ENCODE measurements at places on chromosomes 3 and 15. TPM values are rescaled to one million over a fixed set of nuclear protein-coding genes. Genes with fewer than 3 reads are reported as not detected.

DNA sequence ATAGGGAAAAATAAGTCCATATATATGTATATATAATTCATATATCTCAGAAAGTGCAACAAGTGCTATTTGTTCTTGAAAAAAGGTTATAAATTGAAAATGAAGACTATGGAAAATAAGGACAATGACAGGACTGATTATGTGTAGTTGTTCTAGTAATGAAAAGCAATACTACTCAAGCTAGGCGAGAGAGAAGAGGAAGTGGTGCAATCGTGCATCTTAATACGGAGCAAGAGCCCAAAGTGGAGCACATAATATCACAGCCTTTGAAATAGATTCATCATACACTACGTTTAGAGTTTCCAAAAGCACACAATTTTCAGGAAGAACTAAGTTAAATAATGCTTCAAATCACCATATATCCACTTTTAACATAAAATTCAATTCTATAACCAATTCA lies 87.9 kb downstream of the ULK4 start:
- no peak for DNase-seq

DNA sequence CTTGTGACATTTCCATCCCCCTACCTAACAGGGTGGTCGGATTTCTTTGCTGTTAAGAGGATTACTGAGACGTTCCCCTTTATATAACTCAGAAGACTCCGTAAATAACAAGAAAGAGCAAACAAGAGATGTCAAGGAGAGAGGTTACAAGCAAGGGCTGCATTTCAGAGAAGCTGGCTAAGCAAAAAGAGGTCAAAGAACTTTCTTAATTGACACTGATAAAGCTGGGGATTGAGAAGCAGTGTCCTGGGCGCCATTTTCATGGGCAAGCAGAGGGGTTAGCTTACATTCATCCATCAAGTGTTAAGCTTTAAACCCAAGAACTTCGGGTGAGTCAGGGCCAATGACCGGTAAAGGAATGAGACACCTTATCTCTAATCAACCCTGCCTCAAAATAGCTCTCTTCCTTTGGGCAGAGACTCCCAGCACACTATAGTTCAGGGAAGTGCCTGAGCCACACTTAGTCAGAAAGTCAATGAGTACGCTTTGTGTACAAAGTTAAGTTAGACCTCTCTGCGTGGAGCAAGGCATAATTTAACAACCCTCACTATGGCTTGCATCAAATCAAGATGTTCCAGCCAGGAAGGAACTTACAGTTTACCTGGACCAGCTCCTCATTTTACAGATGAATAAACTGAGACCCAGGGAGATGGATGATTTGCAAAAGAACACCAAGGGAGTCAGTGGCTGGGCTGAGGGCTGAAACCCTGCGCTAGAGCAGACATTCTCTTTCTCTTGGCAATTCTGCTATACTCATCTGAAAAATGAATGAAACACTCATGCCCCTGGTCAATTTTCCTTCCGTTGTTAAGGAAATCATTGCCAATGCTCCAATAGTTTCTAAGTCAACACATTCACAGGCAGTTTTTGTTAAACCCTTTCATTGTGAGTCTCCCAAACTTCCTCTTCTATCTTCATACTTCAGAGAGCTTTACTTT lies 44.6 kb downstream of the CCNL1 start:
- no peak for DNase-seq

- DNase-seq, result no peak
Measured at GRCh38 chr3:175948041-175948440, 1088.9 kb downstream of the NAALADL2 start.

Gene FETUB
- total RNA-seq, result not detected

Gene ZNF860
- 0.08 TPM for total RNA-seq

GRCh38 chr3:56783644-56784447 lies 17.9 kb downstream of the ARHGEF3 start:
- DNase-seq, result peak; percentile 55

DNA sequence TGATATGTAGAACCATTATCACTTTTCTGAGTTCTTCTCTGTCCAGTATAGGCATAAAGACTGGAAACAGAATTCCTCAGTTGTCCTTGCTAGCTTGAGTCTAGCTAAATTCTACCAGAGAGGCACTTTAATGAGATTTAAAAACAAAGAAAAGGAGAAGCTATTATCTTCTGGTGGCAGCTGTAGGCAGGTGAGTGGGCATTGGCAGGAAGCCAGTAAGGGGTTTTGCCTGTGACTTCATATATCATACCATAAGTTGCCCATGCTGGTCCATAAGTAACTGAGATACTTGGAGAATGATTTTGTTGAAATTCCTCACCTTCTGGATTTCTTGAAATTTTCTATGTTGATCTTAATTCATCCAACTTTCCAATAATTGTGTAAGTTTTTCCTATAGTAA lies 402.3 kb upstream of the TGFBR2 start:
- DNase-seq, result no peak

- DNase-seq, result no peak
Measured at GRCh38 chr15:91068966-91069365, 31.1 kb upstream of the SV2B start.

DNA sequence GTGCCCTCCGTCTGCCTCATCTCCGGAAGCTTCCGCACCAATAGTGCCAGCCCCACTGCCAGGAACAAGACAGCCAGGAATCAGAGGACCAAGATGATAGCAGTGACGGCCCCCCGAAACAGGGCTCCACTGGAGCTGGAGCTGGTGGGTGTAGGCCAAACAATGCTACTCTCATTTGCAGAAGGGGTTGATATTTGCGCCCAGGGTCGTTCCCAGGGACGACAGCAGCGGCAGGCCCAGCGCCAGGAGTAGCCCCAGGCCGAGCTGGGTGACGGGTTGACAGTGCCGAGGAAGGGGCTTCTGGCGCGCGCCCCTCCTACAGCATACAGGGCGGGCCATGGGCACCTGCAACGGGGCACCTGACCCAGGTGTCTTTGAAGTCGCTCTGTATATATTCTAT lies 301.4 kb downstream of the CNTN6 start:
- DNase-seq, result peak; percentile 26

DNA sequence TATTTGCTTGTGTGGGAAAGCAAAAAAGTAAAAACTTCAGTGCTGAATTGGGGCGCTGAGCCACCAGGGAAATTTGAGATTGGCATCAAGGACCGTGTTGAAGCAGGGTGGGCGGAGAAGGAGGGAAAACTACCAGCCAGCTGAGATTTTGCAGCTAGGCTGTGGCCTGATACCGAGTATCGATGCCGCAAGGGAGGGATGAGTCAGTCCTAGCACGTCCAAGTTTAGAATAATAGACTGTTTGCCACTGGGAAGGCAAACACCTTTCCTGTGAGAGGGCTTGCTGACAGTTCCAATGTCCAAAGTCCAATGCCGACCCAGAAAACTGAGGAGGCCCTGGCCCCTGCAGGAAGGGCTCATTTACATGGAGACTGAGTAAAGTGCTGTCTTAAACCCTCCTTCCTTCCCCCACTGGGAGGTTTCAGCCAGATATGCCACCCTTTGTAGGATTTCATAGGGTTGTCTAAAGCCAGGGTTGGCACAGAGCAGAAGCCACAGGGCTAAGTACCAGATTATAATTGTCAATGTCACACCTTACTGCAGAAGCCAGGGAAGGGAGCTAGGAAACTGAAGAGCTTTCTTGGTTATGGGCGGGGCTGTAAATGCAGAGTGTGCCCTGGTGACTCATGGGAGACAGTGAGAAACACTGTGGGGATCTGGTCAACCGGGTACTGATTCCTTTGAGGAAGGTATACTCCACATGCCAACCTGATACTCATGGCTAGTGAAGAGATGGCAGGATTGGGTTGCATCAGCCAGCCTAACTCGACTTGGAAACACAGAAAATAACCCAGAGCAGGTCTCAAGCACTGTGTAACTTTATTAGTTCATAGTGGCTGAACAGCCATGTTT lies 28.4 kb upstream of the PIK3CB start:
- no peak for DNase-seq

Gene IL17RB
- 1.9 TPM for total RNA-seq

Gene LIPC
- total RNA-seq, result 0.65 TPM

DNA sequence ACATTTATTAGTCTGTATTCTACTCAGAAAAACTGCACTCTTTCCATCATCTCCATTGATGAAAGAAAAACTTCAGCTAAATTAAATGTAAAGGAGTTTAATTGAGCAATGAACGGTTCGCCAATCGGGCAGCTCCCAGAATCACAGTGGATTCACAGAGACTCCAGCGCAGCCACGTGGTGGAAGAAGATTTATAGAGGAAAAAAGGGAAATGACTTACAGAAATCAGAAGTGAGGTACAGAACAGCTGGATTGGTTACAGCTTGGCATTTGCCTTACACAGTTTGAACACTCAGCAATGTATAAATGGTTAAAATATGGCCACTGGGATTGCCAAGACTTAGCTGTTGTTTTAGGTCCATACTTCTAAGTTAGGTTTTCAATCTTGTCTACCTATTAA lies 2.8 kb upstream of the SUCLG2 start:
- DNase-seq, result no peak

Gene THSD4
- 75.6 TPM for total RNA-seq

Gene ADAMTS9
- 15.4 TPM for total RNA-seq

GRCh38 chr15:77052556-77052955 lies 18.4 kb downstream of the TSPAN3 start:
- DNase-seq, result no peak

DNA sequence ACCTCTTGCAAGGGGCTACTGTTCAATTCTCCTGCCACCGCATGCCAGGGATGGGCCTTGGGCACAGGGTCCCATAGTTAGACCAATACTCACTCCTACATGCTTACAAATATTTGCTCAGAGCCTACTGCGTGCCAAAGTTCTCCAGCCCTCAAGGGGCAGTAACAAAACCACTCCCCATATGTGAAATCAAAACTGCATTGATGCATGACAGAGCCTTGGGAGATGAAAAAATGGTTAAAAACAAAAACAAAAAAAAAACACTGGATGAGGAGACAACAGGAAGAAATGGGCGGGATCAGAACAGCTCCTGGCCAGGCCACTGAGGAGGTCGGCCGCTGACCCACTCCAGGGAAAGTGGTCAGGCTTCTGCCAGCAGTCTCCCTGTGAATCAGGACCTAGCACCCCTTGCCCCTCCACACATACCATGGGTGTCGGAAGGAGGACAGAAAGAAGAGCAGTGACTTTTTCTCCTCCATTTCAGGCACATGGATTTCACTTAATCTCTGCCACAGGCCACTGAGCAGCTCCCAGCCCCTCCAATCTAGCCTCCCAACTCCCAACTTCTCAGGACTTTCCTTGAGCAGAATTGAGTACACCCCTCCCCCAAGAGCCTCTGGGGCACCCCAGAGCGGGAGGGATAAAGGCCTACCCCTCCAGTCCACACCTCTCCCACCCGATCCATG lies 2.8 kb downstream of the PLXNB1 start:
- DNase-seq, result no peak

- peak; percentile 56 for DNase-seq
Measured at GRCh38 chr3:11510001-11510340, 133.7 kb downstream of the VGLL4 start.

GRCh38 chr3:29194139-29194538 lies 86.7 kb upstream of the RBMS3 start:
- no peak for DNase-seq

DNA sequence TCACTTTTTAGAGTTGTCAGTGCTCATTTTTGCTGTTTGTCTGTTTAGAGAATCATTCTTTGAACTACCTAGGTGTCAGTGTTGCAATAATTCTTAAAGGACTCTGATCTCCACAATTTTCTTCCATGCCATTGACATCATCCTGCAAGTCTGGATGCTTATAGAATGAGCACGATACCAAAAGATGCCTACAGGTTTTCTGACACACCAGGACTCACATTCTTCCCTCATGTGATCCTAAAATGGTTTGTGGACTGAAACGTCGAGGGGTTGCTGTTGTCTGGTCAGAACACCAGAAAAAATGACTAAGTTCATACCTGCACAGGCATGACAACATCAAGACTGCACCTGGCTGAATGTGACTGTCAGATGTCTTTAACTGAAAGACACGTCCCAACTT lies 95.9 kb downstream of the SEMA5B start:
- no peak for DNase-seq

DNA sequence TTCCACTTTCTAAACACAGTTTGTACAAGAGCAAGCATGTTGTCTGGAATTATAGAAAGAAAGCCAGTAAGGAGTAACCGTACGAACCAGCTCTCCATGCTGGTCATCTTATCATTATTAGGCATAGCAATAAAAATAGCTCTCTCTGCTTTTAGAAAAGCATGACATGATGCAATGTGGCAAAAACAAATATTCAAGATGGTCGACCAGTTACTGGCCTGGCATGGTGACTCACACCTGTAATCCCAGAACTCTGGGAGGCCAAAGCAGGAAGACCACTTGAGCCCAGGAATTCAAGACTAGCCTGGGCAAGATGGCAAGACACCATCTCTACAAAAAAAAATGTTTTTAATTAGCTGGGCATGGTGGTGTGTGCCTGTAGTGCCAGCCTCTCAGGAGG lies 2.6 kb upstream of the MAP4 start:
- DNase-seq, result no peak

Gene MST1R
- 1.5 TPM for total RNA-seq

Gene INSYN1
- 155 TPM for total RNA-seq
